ENCODE measurements at places on chromosomes 6 and 20. TPM values are rescaled to one million over a fixed set of nuclear protein-coding genes. Genes with fewer than 3 reads are reported as not detected.

Gene NR2E1
- polyA plus RNA-seq: not detected

- no peak overlapping the region for H3K4me3 ChIP-seq
- DNase-seq: no peak
- H3K27ac ChIP-seq: no peak overlapping the region
- H3K4me1 ChIP-seq: no peaks in the 10 kb centered on the region
- H3K36me3 ChIP-seq: no peaks in the 10 kb centered on the region
These were observed 46.5 kb downstream of the KCNQ2 start for GRCh38 chr20:63425846-63426485.

- H3K4me1 ChIP-seq: no peaks in the 10 kb centered on the region
- no peaks in the 10 kb centered on the region for H3K36me3 ChIP-seq
- peaks cover 2% of the 10 kb centered on the region for H3K27me3 ChIP-seq
- H3K27ac ChIP-seq: no peak overlapping the region
These were observed 39.5 kb downstream of the PKIB start for GRCh38 chr6:122649701-122650100.

Gene NHSL1
- not detected for polyA plus RNA-seq

DNA sequence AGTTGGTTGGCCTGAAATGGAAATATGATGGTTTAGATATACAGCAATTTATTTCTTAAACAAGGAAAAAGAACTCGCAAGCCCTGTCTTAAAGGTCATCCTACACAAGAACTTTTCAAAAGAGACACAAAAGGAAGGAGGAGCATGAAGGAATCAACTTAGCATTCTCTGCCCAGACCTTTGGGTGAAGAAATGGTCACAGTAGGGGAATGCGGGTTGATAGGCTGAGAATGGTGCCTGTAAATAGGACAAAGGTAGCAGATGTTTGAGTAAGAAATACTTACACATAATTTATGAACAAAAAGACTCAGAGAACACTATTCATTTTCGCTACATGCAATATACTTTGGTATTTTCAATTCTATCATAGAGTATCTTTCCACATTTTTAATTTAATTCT is 15.0 kb downstream of the ADGRF5 start:
- H3K27ac ChIP-seq: no peak overlapping the region
- no peaks in the 10 kb centered on the region for H3K4me1 ChIP-seq

- H3K27ac ChIP-seq: no peak overlapping the region
- no peak overlapping the region for H3K4me3 ChIP-seq
- peaks cover 3% of the 10 kb centered on the region for H3K4me1 ChIP-seq
- no peaks in the 10 kb centered on the region for H3K27me3 ChIP-seq
These were observed 17.1 kb upstream of the NCOA7 start for GRCh38 chr6:125773387-125774341.

Measured in immature natural killer cell (primary cell).